RPMI7951 (cell line): ENCODE measurements at places on chromosomes 16 and 17. TPM values are rescaled to one million over a fixed set of nuclear protein-coding genes. Genes with fewer than 3 reads are reported as not detected.

DNA sequence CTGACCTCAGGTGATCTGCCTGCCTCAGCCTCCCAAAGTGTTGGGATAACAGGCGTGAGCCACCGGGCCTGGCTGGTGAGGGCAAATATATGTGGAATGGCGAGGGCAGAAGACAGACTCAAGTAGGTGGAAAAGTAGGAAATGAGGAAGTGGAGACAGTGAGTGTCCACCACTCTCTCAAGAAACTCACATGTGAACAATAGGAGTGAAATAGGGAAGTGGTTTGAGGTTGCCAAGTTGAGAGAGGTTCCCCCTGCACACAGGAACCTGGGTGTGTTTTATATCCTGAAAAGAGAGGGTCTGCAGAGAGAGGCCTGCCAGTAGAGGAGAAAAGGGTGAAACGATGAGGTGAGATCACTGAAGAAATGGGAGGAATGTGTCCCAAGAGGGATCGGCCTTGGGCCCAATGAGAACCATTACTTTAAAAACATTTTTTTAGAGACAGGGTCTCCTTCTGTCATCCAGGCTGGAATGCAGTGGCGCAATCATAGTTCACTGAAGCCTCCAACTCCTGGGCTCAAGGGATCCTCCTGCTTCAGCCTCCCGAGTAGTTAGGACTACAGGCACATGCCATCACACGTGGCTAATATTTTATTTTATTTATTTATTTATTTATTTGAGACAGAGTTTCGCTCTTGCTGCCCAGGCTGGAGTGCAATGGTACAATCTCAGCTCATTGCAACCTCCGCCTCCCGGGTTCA, 17.1 kb upstream of the CORO1A start:
- no peak for DNase-seq

DNA sequence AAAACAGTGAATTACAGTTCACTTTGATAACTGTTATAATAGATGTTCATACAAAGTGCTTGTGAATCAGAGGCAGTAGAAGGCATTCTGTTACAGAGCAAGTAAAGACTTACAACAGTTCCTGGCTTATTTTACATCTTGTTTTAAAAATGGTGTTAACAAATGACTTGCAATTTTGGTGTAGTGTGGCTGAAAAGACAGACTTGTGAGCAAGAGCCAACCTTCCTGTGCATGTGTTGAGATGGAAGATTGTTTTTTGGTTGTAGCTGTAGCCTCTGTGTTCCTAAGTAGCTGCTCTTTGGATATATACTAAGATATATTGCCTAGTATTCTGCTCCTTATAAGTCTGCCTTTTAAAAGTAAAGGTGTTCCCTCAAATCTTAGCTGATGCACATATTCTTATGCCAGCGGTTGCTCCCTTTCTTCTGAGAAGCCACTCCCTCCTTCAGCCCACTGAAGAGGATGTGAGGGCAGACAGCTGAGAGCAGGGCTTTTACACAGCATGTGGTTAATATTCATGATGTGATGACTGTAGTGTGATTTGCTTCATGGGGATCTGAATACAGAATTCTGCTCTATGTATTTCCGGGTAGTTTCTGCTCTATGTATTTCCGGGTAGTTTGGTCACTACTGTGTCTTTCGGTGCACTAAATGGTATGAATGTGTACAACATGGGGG, 182.3 kb downstream of the PHKB start:
- no peak for DNase-seq

Gene TLCD2
- 0.39 and 0.48 TPM in 2 replicates for total RNA-seq

- DNase-seq: no peak
Measured at GRCh38 chr16:10981697-10982216, 37.4 kb downstream of the CLEC16A start.

Gene STH
- total RNA-seq: not detected in 2 replicates

GRCh38 chr17:60599220-60599619, 773 bp upstream of the PPM1D start:
- no peak for DNase-seq

Gene KRTAP1-5
- total RNA-seq: not detected in 2 replicates

DNA sequence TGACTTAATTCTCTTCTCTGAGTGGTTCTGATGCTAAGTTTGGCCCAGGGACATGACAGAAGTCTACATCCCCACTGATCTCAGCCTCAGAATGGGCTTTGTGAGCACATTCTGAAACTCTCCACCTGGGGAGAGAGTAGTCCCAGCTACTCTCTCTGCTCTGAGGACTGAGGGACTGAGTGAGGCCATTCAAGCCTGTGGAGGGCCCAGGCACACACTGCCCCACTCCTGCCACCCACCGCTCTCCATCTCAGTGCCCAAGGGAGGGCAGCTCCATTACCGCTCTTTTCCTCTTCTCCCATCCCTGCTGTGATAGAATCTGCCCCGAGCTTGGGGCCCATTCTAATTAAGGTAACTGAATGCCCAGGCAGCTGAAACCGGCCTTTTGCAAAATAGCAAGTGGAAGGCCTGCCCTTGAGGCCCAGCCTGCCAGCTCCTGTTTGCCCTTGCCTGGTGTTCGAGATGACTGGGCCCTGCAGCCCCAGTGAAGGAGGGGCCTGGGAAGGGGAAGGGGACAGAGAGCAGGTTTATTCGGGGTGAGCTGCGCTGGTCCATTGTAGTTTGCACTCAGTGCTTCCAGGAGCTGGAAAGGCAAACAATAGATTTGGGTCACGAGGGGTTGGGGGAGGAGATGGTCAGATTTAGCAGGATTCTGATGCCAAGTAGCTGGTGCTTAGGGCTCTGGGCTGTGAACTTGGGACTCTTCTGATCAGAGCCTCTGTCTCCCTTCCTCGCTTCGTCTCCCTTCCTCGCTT, 76.2 kb downstream of the RAB11FIP4 start:
- DNase-seq: no peak

- peak; percentile 61 for DNase-seq
Measured at GRCh38 chr16:87392821-87393679, 914 bp downstream of the MAP1LC3B start.

GRCh38 chr16:89741342-89742014, 20.1 kb downstream of the ZNF276 start:
- no peak for DNase-seq

DNA sequence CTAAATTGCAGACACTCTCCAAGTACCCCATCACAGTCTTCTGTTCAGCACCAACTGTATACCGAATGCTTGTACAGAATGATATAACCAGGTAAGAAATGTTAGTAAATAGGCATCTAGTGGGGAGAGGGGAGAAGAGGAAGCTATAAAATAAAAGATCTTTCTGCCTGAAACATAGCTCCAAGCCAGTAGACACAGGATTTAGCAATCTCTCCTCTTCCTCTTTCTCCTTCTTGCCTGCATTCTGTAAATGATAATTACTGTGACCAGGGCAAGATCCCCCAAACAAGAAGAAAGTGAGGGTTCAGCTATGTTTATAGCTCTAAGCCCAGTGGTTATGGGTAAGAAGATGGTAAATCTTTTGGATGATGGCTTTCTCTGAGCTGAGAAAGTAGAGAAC, 17.9 kb downstream of the ACSM3 start:
- no peak for DNase-seq

Gene TBC1D28
- not detected in 2 replicates for total RNA-seq

Gene PRPF8
- 65.7 and 69.7 TPM in 2 replicates for total RNA-seq

GRCh38 chr16:81522108-81522701, 77.6 kb downstream of the CMIP start:
- no peak for DNase-seq

Gene KRT25
- total RNA-seq: not detected in 2 replicates

Gene BICDL2
- 0.36 and 0.68 TPM in 2 replicates for total RNA-seq

Gene DPEP1
- total RNA-seq: 0.24 and 0.29 TPM in 2 replicates

Gene KRT24
- not detected in 2 replicates for total RNA-seq

Gene KRTAP4-5
- not detected in 2 replicates for total RNA-seq
